ENCODE measurements at places on chromosomes 11 and 22.
A peak's percentile ranks its signal among the peaks of the same experiment; 100 is the strongest.

GRCh38 chr11:70085815-70086769, 8.0 kb downstream of the ANO1 start:
- no peak for DNase-seq

GRCh38 chr11:6320411-6321155, at the start of gene CAVIN3:
Gene CAVIN3 (minus strand): TSS chr11:6320501. CDS start chr11:6320476, 25 bp downstream.
- DNase-seq = no peak

DNA sequence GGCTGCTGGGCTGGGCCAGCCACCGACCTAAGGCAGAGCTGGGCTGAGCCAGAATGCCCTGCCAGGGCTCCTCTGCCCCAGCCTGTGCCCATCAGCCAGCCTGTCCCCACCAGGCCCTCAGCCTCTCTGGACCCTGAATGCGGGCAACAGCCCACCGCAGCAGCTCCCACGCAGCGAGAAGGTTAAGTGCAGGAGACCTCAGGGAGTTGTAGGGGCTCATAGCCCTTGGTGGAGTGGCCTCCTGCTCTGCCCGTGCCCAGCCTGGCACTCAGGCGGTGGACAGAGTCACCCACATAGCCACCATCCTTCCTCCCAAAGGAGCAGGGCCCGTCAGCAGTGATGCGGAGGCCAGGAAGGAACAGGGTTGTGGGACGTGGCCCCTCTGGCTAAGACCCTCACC, 19.1 kb downstream of the WNT7B start:
- DNase-seq = no peak

- DNase-seq = no peak
Measured at GRCh38 chr11:38296211-38296776, 1698.3 kb upstream of the RAG2 start.

- no peak for DNase-seq
Measured at GRCh38 chr11:126341760-126342161, 13.7 kb upstream of the ST3GAL4 start.

DNA sequence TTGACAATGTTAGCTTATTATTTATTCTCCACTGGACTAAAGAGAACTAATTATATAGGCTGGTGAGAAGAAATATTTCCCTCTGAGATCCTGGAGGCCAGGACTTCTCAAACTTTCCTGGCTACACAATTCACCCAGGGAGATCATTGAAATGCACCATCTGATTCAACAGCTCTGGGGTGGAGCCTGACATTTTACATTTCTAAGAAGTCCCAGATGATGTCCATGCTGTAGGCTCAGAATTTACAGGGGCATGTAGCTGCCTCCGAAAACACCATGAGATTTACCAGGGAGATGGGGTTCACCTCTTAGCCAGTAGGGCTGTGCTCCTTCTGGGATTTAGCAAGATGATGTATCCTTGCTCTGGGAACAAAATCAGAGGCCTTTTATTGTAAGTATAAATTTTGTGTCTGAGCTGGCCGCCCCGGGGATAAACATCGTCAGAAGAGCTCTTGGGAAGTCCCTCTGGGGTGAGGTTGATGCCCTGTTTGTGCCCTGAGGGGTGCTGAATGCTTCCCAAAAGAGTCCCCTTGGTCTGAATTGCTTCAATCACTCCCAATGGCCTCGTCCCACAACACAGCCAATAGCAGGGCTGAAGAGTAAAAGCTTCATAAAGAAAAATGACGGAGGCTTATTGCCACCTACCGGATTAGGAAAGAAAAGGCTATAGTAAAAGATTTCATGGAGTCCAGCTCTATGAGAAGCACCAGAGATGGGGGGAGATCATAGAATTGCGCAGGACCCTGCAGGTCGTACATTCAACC, 33.4 kb upstream of the API5 start:
- peak; percentile 27 for DNase-seq

DNA sequence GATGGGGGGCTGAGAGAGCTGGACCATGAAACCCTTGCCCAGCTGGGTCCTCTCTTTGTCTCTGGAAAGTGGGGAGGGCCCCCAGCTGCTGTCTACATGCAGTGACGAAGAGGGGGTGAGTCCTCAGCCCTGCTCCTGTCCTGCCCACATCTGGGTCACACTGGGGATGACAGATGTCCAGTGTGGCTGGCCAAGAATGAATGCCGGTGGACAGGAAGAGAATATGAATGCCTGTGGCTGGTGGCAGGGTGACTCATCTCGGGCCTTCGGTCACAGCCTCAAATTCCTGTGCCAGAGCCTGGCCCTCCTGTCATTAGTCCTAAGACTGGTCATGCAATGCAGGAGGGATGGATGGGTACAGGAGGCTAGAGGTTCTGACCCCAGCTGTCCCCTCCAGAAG, 2.2 kb upstream of the PNPLA3 start:
- DNase-seq = no peak

GRCh38 chr11:722346-722811, 16.3 kb downstream of the EPS8L2 start:
- DNase-seq = no peak
